CD8-positive, alpha-beta memory T cell (primary cell): ENCODE measurements at places on chromosomes 13 and 19.

DNA sequence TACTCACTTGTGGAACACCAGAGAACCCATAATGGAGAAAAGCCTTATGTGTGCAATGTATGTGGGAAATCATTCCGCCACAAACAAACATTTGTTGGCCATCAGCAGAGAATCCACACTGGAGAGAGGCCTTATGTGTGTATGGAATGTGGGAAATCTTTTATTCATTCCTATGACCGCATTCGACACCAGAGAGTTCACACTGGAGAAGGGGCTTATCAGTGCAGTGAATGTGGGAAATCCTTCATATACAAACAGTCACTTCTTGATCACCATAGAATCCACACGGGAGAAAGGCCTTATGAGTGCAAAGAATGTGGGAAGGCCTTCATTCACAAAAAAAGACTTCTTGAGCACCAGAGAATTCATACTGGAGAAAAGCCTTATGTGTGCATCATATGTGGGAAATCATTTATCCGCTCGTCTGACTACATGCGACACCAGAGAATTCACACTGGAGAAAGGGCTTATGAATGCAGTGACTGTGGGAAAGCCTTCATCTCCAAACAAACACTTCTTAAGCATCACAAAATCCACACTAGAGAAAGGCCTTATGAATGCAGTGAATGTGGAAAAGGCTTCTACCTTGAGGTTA lies 10.9 kb downstream of the ZNF549 start:
- DNase-seq, result no peak

- no peak for DNase-seq
These were observed 30.8 kb downstream of the FAM124A start for GRCh38 chr13:51252954-51253532.

DNA sequence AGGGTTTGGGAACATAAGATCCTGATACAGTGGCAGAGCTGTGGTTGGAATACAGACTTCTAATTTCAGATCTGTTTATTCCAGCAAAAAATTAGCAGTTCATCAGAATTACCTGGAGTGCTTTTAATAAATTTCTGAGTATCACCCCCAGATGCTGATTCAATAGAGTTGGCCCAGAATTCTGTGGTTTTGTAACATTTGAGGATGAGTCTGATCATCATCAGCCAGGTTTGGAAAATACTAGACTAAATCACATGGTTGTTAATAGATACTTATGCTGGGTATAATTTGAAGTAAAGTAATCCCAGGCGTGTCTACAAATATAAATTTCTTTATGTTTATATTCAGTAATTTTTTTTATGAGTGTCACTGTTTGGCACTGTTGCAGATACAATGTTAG lies 4.8 kb downstream of the USPL1 start:
- no peak for DNase-seq

DNA sequence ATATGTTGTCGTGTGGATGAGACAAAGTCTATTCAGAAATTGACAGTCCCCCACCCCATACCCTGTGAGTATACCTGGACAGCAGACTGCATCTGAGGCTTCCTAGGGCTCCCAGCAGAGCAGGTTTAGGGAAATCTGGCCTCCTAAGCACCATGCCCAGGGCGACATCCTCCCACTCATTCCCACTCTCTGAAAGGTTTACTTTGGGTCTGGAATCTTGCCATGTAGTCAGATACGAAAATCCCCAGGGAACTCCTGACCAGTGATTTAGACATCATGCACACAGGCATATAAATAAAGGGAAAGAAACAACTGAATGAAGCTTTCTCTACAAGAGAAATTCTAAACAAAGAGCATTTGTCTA lies 717 bp upstream of the NALCN start:
- no peak for DNase-seq
